ENCODE measurements at places on chromosomes 12 and 14. TPM values are rescaled to one million over a fixed set of nuclear protein-coding genes. Genes with fewer than 3 reads are reported as not detected.

VDR gene
- polyA plus RNA-seq: not detected

AKAP3 gene
- 2.0 TPM for polyA plus RNA-seq

BEGAIN gene
- polyA plus RNA-seq: not detected

IAPP gene
- not detected for polyA plus RNA-seq

NEDD1 gene
- polyA plus RNA-seq: 16.8 TPM

CLEC1A gene
- polyA plus RNA-seq: not detected

RACGAP1 gene
- polyA plus RNA-seq: 9.0 TPM

CCDC184 gene
- polyA plus RNA-seq: not detected

TRIAP1 gene
- polyA plus RNA-seq: 49.1 TPM

GAPDH gene
- 720 TPM for polyA plus RNA-seq

TUNAR gene
- not detected for polyA plus RNA-seq

GALNT6 gene
- 3.3 TPM for polyA plus RNA-seq

STK38L gene
- 8.3 TPM for polyA plus RNA-seq

CIDEB gene
- polyA plus RNA-seq: 10.4 TPM

GLI1 gene
- 2.4 TPM for polyA plus RNA-seq

NPFF gene
- polyA plus RNA-seq: not detected

ARHGAP5 gene
- 46.6 TPM for polyA plus RNA-seq

VRTN gene
- polyA plus RNA-seq: not detected

PAPLN gene
- 0.76 TPM for polyA plus RNA-seq

FRS2 gene
- 25.7 TPM for polyA plus RNA-seq

OAS2 gene
- polyA plus RNA-seq: 29.3 TPM

PAH gene
- not detected for polyA plus RNA-seq

PIP4K2C gene
- 18.3 TPM for polyA plus RNA-seq

TMEM132C gene
- not detected for polyA plus RNA-seq

RNASE7 gene
- polyA plus RNA-seq: not detected

NTF3 gene
- polyA plus RNA-seq: not detected

RFLNA gene
- polyA plus RNA-seq: 0.22 TPM

CLEC12A gene
- polyA plus RNA-seq: 0.29 TPM
